PC-9 (cell line): ENCODE measurements at places on chromosomes 4 and X.

- DNase-seq, result no peak
Observed at GRCh38 chr4:152327606-152328453, 208.1 kb downstream of the FBXW7 start.

DNA sequence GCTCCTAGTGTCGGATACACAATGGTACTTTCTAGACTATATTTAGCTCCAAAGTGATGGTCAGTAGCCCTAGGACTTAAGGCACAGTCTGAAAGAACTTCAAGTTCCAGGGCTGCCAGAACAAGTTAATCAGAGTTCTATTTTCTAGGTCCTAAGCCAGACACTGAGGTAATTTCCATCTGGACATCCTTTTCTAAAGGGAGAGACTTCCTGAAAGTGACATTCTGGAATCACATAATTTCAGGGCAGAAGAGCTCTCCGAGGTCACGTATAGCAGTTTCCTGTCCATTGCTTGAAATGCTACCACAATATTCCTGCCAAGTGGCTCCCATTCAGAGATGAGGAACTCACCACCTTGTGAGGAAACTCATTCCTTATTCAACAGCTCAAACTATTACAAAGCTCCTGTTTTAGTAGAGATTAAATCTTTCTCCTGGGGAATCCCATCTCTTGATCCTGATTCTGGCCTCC is 117.9 kb downstream of the COL25A1 start:
- DNase-seq, result no peak

- DNase-seq, result no peak
Observed at GRCh38 chr4:183342541-183343533, 20.6 kb upstream of the CLDN24 start.

DNA sequence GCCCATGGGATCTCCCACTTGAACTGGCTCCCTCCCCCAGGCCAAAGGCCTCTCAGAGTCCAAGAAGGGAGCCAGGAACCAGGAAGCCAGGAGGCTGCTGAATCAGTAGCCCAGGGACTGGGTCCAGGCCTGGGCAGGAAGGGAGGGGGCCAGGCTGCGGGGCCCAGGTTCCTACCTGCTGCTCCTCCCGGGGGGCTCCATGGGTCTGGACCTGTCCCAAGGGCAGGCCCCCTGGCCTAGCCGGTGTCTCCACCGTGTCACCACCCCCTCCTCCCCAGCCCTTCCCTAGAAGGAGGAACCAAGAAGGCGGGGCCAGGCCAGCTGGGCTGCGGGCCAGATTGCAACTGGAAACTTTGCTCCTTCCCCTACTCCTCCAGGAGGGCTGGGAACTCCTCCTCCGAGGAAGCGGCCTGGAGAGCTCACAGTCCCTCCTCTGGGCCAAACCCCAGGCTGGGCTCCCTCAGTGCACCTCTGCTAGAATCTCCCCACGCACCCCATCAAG is at the start of gene IQSEC2:
Gene IQSEC2, minus strand, starts transcription at position 264 of the 502 bp plus-strand sequence.
- DNase-seq, result peak; percentile 90

- peak; percentile 2 for DNase-seq
Observed at GRCh38 chrX:41923978-41924683, 777 bp upstream of the CASK start.

DNA sequence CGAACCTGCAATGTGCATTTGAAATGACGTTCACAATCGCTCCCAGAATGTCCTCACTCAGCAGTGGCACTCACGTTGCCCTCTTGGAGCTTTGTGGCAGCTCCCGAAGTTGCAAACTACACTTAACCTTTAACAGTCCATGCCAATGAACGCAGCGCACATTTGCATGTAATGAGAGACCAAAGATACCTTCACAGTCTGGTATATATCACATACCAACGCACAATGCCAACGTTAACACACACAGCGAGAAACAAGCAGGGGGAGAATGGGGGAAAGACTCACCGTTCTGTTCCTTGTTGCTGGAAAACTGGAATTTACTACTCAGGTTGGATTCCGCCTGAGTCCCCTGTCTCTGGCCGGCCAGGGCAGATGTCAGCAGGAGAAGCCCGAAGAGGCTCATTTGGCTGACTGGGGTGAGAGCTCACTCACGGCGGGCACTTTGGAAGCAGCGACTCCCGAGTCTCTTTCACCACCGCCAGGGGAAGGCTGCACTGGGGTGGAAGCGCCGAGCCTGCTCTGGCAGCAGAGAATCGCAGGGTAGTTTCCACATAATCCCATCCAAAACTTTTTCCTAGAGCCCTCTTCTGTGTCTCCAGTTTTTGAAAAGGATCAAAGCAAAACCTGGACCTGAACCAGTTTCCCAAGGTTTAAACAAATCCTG is 966 bp downstream of the PDGFC start:
- peak; percentile 58 for DNase-seq

GRCh38 chr4:160159457-160159856 is 1056.6 kb downstream of the RAPGEF2 start:
- DNase-seq, result no peak

DNA sequence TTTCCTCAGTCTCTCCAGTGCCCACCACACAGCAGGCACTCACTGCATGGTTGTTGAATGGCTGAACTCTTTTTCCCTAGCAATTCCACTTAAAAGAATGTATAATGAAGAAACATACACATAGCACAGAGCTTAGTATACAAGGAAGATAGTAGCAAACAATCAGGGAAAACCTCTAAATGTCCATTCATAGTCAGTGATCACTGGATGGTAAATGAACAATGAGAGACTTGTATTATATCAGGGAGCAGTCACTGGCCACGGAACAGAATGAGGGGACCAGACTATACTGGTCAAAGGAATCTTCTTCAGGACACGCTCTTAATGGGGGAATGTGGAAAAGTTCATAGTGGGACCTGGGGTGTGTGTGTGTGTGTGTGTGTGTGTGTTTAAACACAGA is 43.6 kb upstream of the FAM156A start:
- DNase-seq, result no peak

DNA sequence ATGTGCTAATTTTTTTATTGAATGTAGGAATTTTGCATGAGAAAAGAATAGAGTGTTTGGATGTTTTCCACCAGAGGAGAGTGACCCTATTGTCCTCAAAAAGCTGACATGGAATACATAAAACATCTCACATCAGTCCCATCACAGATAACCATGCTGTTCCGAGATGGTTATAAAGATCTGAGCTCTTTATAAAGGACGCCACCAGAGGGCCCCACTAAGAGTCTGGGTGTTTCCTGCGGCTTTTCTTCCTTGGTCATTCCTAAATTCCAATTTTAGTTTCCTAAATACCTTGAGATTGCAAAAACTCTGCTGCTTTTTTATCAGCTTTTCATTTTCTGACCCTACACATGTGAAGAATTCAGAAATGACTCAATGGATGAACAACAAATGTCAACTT is 504.5 kb upstream of the FRG1 start:
- no peak for DNase-seq

DNA sequence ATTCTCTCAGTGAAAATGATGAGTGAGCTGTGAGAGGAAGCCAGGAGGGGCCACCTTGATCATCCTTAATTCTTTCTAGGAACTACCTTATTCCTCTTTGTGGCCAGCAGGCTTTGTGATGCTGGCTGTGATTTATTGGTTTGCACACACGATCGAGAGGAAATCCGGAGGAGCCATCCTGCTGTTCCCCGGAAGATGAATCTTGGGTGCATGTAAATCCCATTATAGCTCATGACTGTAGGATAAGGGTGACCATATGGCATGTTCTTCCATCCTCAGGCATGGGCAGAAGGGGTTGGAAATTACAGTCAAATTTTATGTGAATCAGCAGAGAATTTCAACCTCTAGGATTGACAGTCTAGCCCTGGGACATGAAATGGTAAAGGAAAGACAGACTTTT is 254.5 kb downstream of the UNC5C start:
- DNase-seq, result no peak

DNA sequence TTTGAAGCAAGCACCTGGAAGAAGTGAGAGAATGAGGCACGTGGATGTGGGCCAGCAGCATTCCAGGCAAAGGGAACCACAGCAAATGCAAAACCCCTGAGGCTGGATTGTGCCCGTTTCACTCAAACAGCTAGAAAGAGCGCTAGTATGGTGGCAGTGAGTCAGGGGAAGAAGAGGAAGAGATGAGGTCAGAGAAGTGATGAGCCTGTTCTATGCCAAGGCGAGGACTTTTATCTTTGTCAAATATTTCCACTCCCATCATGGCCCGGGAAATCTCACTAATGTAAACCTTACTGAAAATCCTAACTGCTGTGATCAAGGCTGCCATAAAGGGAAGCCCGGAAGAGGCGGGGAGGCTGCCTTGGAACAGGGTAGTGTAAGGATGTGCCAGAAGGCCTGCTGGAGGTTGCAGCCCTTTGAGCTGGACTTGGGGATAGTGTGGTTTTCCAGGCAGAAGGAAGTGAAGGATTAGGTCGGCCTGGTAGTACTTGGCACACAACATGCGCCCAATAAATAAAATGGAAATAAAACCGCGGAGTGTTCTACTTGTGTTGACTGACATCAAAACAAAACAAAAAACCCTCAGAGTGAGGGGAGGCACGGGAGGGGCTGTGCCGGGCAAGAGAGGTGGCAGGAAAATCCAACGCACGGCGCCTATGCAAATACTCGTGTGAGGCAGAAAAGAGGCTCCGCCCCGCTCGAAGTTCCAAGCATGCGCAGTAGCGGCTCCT is 1.2 kb upstream of the CDK16 start:
- peak; percentile 35 for DNase-seq

- no peak for DNase-seq
Observed at GRCh38 chr4:31482691-31483090, 762.5 kb downstream of the PCDH7 start.

- DNase-seq, result no peak
Observed at GRCh38 chr4:11397819-11398610, 30.7 kb downstream of the HS3ST1 start.

- DNase-seq, result no peak
Observed at GRCh38 chr4:7354927-7355326, 79.8 kb downstream of the PSAPL1 start.

- DNase-seq, result no peak
Observed at GRCh38 chr4:100968046-100968445, 379.3 kb downstream of the PPP3CA start.

GRCh38 chr4:121454251-121454979 is 73.6 kb upstream of the QRFPR start:
- no peak for DNase-seq

DNA sequence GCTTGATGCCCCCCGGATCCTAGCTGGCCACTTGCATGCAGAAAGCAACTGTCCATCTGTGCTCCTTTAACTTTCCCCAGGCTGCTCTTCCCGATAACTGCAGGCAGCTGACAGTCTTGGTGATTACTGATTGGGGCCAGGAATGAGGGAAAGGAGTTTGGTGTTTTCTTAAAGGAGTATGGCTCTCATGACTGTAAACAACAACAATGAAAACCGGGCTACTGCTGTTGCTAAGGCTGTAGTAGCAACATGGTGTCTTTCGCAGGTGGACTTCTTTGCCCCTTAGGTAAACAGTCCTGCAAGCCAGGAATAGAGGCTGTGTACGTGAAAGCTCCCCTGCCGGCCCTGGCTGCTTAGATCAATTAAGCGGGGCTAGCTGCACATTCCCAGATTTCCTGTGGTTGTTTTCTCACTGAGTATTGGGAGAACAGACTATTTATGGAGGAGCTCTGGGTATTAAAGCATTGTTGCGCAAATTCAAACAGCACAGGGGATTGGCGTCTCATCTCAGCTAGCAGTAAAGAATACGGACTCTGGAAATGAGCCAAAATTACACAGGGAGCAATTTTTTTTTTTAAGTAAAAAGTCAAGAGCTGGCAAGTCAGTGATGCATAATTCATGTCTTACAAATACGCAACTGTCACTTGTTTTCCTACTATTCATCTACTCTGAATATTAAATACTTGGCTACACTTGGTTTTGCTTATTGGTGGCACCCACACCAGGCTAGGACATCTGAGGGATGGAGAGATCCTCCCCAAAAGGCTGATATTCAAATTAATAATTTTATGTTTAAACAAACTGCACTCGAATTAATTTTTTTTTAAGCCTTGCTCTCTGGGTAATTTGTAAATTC is 61.6 kb upstream of the NAP1L5 start:
- DNase-seq, result no peak
